ENCODE measurements at places on chromosomes 5 and 9. TPM values are rescaled to one million over a fixed set of nuclear protein-coding genes. Genes with fewer than 3 reads are reported as not detected.

DNA sequence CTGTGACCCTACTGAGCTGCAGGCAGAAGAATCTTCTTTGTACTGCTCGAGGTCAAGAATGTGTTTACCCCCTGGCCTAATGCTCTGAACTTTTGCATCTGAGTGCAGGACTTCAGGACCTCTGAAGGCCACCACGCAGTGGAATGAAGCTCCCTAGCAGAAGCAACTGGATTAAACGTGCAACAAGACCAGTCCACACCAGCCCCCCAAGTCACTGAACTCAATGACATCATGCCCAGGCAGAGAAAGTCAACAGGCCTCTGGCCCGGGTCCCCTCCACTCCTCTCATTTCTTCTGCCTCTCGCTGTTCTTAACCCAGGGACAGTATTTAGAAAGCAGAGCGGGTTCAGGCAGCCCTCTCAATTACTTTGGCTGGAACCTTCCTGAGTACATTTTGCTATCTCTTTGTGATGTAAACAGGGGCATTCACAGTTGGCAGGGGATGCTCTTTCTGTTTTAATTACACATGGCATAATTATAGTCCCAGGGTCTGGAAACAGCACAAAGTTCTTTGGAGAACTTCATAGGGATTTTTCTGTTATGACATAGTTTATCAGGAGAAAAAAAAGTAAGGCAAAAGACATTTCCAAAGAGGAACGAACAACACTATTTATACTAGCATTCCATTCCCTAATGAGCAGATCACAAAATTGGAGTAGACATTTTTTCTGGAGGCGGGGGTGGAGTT, 108.2 kb upstream of the SPATA31D4 start:
- no peak for DNase-seq

DNA sequence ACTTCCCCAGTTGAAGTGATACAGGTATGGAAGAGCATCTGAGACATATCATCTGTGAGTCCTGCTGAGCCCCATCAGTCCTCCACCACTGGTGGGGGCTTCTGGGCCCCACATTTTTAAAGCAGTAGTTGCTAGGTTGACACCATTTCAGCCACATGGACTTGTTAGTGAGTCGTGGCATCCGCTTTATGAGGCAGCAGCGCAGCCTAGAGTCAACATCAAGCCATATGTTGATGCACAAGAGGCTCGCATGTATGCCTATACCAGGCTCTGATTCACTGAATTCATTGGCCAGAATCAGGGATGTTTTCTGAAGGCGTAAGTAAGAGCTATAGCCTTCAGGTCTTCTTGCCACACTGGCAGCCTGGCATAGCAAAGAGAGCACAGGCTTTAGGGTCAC, 26.8 kb downstream of the ZNF346 start:
- DNase-seq = no peak

GRCh38 chr5:93890657-93891056, 149.3 kb upstream of the POU5F2 start:
- DNase-seq = no peak

- DNase-seq = no peak
Measured at GRCh38 chr5:168106008-168106761, 185.3 kb upstream of the WWC1 start.

DNA sequence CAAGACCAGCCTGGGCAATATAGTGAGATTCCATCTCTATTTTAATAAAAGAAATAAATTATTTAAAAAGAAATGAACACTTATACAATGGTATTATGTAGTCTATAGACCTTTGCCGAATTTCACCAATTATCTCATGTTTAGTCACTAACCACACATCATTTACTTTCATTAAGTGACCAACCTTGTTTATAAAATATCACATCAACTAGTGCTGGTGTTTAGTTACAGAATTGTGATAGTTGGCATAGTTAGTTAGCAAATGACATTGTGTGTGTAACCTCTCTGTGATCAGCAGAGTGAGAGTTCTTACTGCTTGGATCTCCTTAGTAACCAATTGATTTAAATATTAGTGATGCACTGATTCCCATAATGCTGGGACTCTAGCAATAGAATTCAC, 71.8 kb downstream of the PRR16 start:
- no peak for DNase-seq

DNA sequence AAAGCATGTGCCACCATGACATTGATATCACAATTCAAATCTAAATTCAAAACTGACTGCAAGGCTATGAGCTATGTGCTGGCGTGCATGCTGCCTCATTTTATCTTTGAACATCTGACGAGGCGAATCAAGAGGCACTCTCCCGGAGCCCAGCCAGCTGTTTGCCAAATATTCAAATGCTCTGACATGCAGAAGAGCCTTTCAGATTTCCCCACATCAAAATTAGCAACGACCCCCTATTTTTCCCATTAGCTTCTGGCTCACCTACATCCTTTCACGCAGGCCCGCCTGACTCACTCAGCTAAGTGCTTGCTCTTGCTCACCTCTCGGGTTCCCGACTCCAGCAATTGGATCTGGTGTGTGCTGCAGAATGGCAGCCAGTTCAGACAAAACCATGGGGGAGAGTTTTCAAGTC, 159.0 kb downstream of the NR2F1-AS1 start:
- no peak for DNase-seq

DNA sequence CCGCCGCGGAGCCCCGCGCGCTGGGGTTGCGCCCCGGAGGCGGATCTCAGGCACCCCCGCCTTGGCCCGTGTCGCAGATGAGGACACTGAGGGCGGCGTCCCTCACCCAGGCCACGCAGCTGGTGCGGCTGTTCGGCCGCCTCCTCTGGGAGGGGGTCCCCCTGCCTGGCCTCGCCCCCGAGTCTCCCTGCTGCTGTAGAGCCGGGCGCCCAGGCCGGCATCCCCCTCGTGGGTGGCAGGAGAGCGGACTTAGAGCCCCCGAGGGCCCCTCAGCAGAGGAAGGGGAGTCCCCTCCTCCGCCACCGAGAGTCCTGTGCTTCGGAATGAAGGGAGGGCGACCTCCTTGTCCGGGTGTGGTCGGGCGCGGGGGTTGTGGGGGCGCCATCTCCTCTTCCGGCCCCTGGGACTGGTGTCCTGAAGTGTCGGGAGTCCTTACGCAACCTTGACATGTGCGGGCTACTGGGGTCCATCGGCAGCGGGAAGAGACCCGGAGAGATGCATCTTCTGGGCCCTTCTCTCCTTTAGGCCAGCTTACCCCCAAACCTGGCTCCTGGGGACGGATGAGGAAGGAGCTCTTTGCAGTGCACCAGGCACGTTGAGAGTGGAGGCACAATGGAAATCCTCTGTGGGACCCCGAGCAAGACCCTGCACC, 11.7 kb upstream of the EXOSC2 start:
- no peak for DNase-seq

DNA sequence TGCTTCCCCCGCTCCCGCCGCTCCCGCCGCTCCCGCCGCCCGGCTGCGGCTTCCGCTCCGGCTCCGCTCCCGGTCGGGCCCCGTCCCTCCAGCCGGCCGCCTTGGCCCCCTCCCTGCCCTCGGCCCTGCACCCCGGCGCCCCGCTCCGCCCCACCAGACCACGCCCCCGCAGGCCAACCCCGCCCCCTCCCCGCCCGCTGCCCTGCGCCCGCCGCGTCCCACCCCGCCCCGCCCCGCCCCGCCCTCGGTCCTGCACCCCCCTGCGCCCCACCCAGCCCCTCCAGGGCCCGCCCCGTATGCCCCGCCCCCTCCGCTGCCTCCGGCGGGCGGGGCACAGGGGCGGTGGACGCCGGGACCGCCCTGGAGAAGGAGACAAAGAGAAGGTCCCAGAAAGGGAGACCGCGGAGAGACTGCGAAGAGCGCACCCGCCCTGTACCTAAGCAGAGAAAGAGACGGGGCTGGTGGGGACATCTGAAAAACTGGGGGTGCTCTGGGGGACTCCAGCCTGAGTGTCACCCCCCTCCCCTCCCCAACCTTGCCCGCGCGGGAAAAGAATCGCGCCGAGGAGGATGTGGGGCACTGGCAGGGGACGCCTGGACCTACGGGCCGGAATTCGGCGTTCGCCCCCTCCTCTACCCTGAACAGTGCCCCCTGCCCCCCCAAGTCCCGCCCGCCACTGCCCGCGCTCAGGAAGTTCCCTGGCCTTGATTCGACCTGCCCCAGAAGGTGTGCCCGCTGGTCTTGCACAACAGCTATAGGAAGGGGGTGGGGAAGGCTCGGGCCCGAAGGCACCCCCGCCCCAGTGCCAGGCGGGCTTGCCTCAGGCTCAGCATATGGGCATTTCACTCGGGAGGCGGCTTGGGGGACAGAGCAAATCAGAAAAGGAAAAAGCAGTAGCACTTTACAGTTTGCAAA, 42.8 kb upstream of the STXBP1 start:
- peak; percentile 90 for DNase-seq

DNA sequence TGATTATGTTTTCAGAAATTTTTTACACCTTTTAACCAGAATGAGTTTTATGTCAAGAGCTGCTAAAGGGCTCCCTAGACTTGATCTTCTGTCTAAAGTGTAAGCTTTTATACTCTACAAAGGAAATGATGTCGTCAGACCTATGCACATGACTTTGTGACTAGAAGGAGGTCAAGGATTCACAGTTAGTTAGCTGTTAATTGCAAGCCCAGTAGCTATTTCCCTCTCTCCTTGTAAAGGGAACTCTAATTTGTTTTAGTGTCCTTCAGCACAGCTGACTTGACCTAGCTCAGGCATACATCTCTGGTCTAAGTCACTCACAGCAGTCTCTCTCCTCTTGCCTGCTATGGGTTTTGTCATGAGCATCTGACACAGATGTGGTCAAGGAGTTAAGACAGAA, 173.5 kb upstream of the NREP start:
- no peak for DNase-seq

- peak; percentile 95 for DNase-seq
Measured at GRCh38 chr9:96418920-96419690, 935 bp upstream of the ZNF367 start.

GRCh38 chr5:172931001-172931536, 28.2 kb upstream of the RPL26L1 start:
- DNase-seq = no peak

DNA sequence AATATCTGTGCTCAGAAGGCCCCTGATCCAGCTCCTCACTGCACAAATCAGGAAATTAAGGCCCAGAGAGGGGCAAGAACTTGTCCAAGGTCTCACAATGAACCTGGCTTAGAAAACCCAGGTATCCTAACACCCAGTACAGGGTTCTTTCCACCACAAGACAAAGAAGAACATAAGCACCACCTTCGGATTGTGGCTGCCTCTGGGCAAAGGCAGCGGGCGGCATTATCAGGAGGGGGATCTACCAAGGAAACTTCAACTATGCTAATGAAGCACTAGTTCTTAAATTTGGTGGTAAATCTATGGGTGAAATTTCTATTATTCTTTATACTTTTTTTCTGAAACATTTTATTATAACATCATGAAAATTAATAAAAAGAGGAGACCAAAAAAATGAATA, 17.9 kb downstream of the ANXA6 start:
- no peak for DNase-seq

DNA sequence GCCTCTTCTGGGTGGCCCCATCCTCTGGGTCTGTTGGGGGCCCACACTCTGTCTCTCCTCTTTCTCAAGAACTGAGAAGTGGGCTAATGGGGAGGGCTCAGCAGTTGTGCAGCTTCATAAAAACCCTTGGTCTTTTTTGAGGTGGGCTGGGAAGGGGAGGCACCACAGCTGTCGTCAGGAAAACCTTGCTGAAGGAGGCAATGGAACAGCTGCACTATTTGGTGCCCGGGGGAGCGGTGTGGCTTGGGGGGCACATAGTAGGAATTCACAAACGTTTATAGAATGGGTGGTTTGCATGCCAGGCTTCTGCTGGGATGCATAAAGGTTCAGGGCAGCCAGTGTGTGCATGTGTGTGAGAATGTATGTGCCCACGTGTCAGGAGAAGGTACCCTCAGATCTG, 3.2 kb upstream of the IER5L start:
- no peak for DNase-seq

DNA sequence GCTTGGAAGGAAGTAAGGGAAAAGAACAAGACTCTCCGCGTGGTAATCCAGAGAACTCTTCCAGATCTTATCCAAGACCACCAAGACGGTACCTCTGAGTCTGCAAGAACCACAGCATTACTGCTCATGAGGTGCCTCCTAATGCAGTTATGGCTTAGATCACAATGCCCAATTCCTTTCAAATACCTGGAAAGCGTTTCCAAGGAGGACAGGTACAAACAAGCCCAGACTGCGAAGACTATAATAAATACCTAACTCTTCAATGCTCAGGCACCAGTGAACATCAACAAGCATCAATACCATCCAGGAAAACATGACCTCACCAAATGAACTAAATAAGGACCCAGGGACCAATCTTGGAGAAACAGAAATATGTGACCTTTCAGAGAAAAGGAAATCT, 325.5 kb downstream of the CWC27 start:
- no peak for DNase-seq

DNA sequence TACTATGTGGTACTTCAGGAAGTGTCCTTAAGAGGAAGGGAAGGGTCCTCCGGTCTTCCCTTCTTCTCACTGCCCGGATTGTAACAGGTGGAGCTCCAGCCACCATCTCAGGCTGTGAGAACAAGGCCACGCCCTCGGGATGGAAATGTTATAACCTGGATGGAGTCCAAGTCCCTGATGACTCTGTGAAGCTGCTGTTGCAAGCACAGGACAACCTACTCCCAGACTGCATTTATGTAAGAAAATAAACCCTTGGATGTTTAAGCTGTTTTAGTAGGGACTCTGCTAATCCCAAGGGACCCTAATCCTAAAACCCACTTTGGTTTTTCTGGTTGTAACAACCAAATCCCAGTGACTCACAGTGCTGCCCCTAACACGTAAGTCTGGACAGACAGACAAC, 221.6 kb downstream of the ACTL7B start:
- no peak for DNase-seq

DNA sequence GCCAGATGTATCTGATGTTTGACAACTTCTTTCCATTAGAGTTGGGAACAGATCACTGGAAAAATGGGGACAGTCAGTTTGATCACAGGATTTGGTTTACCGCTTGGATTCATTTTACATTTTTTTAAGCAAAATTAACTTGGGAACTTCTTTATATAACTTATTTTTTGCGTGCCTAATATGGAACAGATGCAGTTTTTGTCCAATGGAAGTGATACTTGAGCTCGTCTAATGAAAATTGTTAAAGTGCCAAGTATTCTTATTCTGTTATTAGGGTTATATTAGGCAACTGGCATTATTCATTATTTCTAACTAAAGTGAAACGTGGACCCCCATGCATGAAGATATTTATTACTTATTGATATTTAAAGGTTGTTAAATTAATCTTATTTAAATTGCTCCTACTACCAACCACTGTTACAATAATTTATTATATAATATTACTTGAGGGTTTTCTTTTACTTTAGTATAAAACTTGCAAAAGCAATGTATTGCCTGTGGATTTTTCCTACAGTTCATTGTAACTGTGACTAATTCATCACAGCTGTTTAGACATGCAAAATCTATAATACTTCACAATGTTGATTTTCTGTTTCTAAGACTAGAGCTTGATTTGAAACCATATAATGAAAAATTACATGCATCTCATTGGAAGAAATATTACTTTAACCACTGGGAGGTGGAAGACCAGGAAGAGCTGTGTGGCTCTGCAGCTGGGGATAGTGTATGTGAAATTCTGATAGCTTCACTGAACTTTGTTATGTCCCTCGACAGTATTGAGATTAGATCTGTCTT, 787.3 kb upstream of the WWC1 start:
- DNase-seq = no peak

Gene FCN2
- total RNA-seq = 0.65 TPM

Gene LCP2
- 186 TPM for total RNA-seq

Gene STKLD1
- total RNA-seq = 0.98 TPM

Gene NKD2
- total RNA-seq = 23.5 TPM

Gene CA9
- total RNA-seq = not detected

Gene SPEF2
- 4.7 TPM for total RNA-seq

Gene DMAC1
- total RNA-seq = 14.3 TPM

Data from spleen (tissue), 13 donors.